ENCODE measurements at places on chromosomes 12 and 14.
A peak's percentile ranks its signal among the peaks of the same experiment; 100 is the strongest.

DNA sequence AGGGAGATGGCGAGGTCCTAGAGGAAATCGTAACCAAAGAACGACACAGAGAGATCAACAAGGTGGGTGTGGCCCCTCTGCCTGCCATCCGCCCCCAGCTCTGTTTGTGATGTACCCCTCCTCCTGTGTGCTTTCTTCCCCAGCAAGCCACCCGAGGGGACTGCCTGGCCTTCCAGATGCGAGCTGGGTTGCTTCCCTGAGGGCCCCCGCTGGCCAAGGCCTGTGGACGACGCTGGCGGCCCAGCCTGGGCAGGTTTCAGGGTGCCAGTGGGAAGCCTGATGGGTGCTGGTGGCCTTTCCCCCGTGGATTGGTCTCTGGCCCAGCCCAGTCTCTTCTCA is 2.0 kb downstream of the ARL6IP4 start:
- DNase-seq, result no peak

DNA sequence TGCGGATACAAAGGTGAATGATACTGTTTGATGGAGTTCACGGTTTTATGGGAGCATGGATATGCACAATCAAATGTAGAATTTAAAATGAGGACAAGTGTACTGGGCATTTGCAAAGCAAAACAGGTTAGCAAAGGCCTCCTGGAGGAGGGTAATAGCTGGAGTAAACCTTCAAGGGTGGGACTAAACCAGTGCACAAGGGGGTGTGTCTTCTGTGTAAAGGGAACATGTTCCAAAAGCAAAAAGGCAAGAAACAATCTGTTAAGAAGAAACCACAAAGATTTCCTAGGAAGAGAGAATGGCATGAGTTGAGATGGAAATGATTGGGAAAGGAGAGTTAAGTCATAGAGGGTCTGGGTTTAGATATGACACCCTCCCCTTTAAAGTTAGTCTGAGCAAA is 109.2 kb upstream of the SLCO1C1 start:
- DNase-seq, result no peak

DNA sequence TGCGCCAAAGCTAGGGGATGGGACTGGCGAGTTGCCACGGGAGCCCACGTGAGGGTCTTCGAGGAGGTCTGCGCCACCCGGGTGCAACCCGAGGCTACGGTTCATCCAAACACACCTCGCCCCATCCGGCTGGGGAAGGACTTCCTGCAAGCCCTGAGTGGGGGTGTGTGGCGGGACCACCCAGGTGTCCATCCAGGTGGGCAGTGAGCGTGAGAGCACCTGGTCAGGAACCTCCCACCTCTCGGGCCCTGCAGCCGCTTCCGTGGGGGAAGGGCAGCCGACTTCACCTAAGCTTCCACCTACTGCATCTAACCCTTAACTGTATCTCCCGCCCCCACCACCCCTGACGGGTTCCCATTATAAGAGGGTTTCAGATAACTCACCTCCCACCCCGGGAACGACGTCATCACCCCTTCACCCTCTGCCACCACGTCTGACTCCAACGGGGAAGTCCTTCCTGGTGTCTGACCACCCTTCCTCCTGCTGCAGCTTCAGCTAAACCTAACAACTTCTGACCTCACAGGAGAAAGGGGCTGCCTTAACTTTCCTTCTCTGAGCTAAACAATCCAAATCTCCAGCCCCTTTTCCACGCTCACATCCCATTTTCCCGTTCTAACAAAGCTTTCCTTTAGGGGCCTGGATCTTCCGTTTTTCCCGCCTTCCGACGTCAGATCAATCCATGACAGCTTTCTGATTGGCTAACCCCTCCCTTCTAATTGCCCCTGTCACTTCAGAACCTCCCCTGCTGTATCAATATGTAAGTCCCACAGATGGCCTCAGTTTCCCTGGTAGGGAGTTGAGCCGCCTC is 27.4 kb upstream of the SMUG1 start:
- DNase-seq, result peak; percentile 43

GRCh38 chr14:67571991-67572323 is 28.1 kb downstream of the PIGH start:
- DNase-seq, result no peak

DNA sequence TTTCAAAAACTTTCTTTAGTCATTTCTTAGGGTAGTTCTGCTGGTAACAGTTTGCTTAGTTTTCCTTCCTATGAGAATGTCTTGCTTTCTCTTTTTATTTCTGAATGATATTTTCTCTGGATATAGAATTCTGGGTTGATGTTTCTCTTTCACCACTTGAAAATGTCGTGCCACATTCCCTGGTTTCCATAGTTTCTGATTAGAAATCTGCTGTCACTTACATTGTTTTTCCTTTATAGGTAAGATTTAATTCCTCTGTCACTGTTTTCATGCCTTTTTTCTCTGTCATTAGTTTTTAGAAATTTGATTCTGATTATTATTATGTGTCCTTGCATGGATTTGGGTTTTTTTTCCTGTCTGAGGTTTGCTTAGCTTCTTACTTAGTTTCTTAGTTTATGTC is 77.3 kb upstream of the PCNX4 start:
- no peak for DNase-seq

- no peak for DNase-seq
These were observed 291.4 kb downstream of the PCNX1 start for GRCh38 chr14:71198687-71199086.

Data from activated T-cell treated with anti-CD3 and anti-CD28 coated beads, Interleukin-2, amount 50 U/mL, for 72 hours (primary cell).